Esophagus squamous epithelium (tissue), 5 donors: ENCODE measurements at places on chromosomes 2 and 18. TPM values are rescaled to one million over a fixed set of nuclear protein-coding genes. Genes with fewer than 3 reads are reported as not detected.
A peak's percentile ranks its signal among the peaks of the same experiment; 100 is the strongest.

GPR39 gene
- total RNA-seq, result 1.1 TPM

C1GALT1C1L gene
- not detected for total RNA-seq

DNA sequence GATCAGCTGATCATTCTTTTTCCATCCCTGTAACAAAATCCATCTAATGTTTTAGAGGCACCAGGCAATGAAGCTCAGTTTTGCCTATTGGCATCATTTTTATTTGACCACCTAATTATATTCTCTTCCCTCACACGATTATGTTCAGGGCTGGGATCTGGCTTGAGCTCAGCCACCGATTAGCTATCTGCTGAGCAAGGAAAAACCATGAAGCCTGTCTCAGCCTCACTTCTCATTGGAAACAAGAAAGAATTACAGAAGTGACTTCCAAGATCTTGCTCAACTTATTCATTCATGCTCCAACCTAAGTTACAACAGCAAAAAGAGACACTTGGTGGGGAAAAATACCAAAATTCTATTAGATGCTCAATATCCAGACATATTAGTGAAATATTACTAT lies 139.0 kb upstream of the SH3BP4 start:
- H3K27ac ChIP-seq, result no peak overlapping the region
- no peaks in the 10 kb centered on the region for H3K4me1 ChIP-seq
- H3K4me3 ChIP-seq, result no peak overlapping the region
- H3K27me3 ChIP-seq, result no peaks in the 10 kb centered on the region
- no peak for DNase-seq

- DNase-seq, result no peak
- peak overlapping the region; percentile 94 for H3K27ac ChIP-seq
- no peak overlapping the region for H3K4me3 ChIP-seq
- peaks cover 6% of the 10 kb centered on the region for H3K36me3 ChIP-seq
- no peaks in the 10 kb centered on the region for H3K27me3 ChIP-seq
- H3K4me1 ChIP-seq, result peaks cover 7% of the 10 kb centered on the region
Observed at GRCh38 chr2:70261501-70261900, 3.6 kb downstream of the PCYOX1 start.

DNA sequence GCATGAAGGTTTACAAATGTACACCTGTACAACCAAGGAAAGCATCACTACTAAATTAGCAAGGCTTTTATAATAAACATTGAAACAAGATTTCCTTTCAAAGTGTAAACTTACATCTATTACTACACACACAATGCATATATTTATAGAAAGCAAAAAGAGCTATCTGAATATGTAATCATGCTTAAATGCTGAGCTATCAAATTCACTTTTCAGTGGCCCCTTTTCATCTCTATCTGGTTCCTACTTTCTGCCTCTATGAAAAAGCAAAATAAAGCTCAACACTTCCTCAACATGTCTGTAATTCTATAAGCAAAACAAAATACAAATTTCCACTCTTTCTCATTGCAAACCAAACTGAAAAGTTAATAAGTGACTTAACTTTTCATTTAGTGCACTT lies 25.5 kb upstream of the SDC1 start:
- H3K27ac ChIP-seq, result no peak overlapping the region
- no peaks in the 10 kb centered on the region for H3K4me1 ChIP-seq
- H3K4me3 ChIP-seq, result no peak overlapping the region
- H3K36me3 ChIP-seq, result peaks cover 92% of the 10 kb centered on the region
- H3K27me3 ChIP-seq, result no peaks in the 10 kb centered on the region
- no peak for DNase-seq

KCNE4 gene
- 0.26 TPM for total RNA-seq

RNF144A gene
- 6.2 TPM for total RNA-seq

LIMS4 gene
- total RNA-seq, result 0.26 TPM

ACMSD gene
- not detected for total RNA-seq

DNA sequence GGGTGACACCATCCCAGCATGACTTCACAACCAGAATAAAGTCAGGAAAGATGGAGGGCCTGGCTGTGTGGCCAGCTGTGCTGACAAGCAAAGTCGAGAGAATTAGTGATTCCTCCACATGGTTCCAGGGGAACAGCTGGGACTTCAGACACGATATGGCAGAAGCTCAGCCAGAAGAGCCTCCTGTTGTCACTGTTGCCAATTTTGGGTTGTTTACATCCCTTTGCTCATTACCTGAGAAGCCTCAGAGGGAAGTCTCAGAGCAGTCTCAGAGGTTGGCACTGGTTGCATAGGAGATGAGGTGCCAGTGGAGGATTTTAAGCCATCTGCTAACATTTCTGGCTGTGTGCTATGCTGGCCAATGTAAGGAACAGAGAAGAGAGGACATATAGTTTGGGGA lies 16.0 kb downstream of the LINC00305 start:
- H3K27me3 ChIP-seq, result no peaks in the 10 kb centered on the region
- H3K27ac ChIP-seq, result no peak overlapping the region

CCDC148 gene
- total RNA-seq, result not detected

- no peaks in the 10 kb centered on the region for H3K4me1 ChIP-seq
- H3K36me3 ChIP-seq, result no peaks in the 10 kb centered on the region
- H3K4me3 ChIP-seq, result no peak overlapping the region
- DNase-seq, result no peak
- no peak overlapping the region for H3K27ac ChIP-seq
Observed at GRCh38 chr2:23465936-23466335, 81.0 kb downstream of the KLHL29 start.

EDAR gene
- 3.9 TPM for total RNA-seq

- DNase-seq, result no peak
- H3K4me1 ChIP-seq, result no peaks in the 10 kb centered on the region
- no peak overlapping the region for H3K27ac ChIP-seq
Observed at GRCh38 chr2:5449867-5450266, 242.3 kb upstream of the SOX11 start.

- H3K4me3 ChIP-seq, result no peak overlapping the region
- no peak overlapping the region for H3K27ac ChIP-seq
- H3K36me3 ChIP-seq, result no peaks in the 10 kb centered on the region
- H3K4me1 ChIP-seq, result peaks cover 34% of the 10 kb centered on the region
- no peak for DNase-seq
- H3K27me3 ChIP-seq, result no peaks in the 10 kb centered on the region
Observed at GRCh38 chr2:213315168-213315876, 31.1 kb downstream of the SPAG16 start.

DNA sequence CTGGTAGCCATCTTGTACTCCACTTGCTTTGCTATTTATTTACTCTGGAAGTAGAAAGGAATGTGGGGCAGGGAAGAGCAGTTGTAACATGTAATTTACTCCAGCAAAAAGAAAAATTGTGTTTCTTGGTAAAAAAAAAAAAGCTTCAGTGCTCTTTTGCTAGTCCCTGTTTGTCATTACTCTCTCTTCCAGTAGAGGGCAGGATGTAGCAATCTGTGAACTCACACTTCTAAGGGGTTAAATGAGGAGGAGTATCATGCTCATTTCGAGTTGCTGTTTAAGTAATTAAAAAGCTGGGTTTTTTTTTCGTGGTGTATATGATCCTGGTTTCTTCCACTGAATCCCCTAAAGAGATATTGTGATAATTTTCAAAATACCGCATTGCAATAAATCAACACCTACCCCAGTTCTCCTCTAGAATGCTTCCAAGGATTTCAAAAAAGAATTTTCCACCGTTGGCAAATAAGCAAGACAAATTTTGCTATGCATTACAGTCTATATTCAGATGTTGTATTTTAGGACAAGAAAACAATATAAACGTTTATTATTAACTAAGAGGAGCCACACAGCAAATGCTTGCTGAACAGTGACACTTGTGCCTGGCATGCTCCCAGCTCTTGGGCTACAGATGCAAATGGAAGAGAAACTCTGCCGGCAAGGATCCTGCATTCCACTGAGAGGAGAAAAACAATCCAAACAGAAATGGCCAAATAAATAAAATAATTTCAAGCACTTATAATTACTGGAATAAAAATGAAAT lies 261.6 kb downstream of the ASXL3 start:
- H3K27me3 ChIP-seq, result no peaks in the 10 kb centered on the region
- no peak overlapping the region for H3K27ac ChIP-seq
- H3K4me1 ChIP-seq, result no peaks in the 10 kb centered on the region

DNA sequence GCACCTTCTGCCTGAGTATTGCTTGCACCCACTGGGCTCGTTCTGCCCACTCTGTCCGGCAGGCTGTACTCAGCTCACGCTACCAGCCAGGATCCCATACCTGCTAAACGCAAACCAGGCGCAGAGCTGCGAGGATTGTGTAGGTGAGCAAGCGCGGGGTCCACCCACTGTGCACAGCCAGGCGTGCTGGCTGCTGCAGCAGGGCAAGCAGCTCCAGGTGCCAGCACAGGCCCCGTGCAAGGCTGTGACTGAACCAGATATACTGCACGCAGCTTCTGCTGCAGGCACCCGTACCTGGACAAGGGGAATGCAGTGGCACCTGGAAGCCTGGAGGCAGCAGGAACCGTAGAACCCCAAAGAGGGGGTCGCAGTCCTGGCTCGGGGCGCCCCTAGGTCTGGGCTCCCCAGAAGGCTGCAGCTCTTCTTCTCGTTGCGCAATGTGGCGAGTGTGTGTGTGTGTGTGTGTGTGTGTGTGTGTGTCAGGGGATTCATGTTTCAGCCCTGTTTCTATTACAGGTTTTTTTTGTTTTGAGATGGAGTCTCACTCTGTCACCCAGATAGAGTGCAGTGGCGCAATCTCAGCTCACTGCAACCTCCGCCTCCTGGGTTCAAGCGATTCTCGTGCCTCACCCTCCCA lies 46.1 kb upstream of the RAB1A start:
- DNase-seq, result no peak
- H3K4me1 ChIP-seq, result no peaks in the 10 kb centered on the region
- no peaks in the 10 kb centered on the region for H3K36me3 ChIP-seq
- no peak overlapping the region for H3K4me3 ChIP-seq
- H3K27ac ChIP-seq, result no peak overlapping the region

DNA sequence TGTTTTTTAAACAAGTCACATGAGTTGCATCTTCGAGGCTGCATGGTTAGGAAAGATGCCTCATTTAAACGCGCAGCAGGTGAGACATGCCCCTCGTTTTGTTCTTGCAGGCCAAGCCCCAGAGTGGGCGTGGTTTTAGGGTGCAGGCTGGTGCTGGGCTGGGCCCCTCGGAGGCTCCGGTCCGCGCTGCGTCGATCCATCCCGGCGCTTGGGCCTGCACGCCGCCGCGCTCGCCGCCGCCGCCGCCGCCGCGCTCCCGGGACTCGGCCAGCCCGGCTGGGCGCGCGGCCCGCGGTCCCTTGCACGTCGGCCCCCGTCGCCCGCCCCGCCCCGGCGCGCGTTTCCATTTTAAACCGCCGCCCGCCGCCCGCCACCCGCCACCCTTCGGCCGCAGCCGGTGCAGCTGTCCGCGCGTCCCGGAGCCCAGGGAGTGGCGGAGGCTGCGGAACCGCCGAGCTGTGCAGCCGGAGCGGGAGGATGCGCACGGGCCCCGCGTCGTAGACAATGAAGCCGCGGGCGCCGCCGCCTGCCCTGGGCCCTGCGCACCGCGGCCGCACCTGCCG lies 175.5 kb downstream of the AGAP1 start:
- no peak for DNase-seq
- no peaks in the 10 kb centered on the region for H3K36me3 ChIP-seq
- H3K4me3 ChIP-seq, result peak overlapping the region; percentile 74
- peak overlapping the region; percentile 34 for H3K27ac ChIP-seq
